ENCODE measurements at places on chromosomes 13 and 19. TPM values are rescaled to one million over a fixed set of nuclear protein-coding genes. Genes with fewer than 3 reads are reported as not detected.

The GFY gene
- total RNA-seq, result not detected

- peak overlapping the region; percentile 85 for H3K4me3 ChIP-seq
- peak overlapping the region; percentile 77 for H3K27ac ChIP-seq
- H3K36me3 ChIP-seq, result no peaks in the 10 kb centered on the region
- no peaks in the 10 kb centered on the region for H3K27me3 ChIP-seq
- H3K4me1 ChIP-seq, result peaks cover 16% of the 10 kb centered on the region
Measured at GRCh38 chr19:41957838-41958366, 1.2 kb downstream of the RABAC1 start.

DNA sequence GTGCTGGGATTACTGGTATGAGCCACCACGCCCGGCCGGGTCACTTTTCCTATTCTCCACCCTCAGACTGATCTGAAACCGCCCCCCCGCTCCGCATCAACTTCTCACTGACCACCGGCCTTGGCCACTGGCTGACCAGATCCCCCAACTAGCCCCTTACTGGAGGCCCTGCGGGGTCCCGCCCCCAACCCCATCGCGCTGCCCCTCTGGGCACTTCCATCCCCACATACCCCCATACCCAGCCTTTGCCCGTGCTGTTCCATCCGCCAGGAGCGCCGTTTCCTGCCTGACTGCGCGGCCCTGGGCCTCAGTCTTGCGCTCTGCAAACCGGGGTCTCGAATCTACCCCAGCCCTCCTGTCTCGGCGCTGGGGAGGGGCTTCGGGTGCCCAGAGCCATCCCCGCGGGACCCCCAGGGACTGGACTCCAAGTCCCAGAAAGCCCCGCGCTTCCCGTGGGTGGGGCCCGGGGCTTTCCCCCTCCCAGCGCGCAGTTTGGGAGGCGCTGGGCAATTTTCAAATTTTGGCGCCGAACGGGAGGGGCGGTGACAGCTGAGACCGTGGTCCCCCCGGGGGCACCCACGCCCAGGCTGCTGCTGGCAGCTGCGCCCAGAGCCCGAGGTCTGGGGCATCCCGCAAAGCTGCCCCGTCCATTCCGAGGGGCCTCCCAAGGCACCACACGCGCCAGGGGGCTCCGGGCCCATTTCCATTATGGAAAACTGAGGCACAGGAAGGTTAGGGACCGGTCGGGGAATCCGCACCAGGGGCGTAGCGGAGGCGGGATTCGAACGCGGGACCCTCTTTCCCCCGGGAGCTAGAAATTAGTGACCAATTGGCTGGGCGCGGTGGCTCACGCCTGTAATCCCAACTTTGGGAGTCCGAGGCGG, 5.2 kb upstream of the LMNB2 start:
- peak overlapping the region; percentile 41 for H3K27ac ChIP-seq
- H3K27me3 ChIP-seq, result no peaks in the 10 kb centered on the region
- H3K36me3 ChIP-seq, result no peaks in the 10 kb centered on the region
- peak; percentile 36 for DNase-seq

GRCh38 chr13:67791047-67791446, 560.9 kb upstream of the PCDH9 start:
- H3K4me3 ChIP-seq, result no peak overlapping the region
- H3K27ac ChIP-seq, result no peak overlapping the region
- no peaks in the 10 kb centered on the region for H3K27me3 ChIP-seq
- H3K36me3 ChIP-seq, result no peaks in the 10 kb centered on the region
- H3K4me1 ChIP-seq, result no peaks in the 10 kb centered on the region
- DNase-seq, result no peak

DNA sequence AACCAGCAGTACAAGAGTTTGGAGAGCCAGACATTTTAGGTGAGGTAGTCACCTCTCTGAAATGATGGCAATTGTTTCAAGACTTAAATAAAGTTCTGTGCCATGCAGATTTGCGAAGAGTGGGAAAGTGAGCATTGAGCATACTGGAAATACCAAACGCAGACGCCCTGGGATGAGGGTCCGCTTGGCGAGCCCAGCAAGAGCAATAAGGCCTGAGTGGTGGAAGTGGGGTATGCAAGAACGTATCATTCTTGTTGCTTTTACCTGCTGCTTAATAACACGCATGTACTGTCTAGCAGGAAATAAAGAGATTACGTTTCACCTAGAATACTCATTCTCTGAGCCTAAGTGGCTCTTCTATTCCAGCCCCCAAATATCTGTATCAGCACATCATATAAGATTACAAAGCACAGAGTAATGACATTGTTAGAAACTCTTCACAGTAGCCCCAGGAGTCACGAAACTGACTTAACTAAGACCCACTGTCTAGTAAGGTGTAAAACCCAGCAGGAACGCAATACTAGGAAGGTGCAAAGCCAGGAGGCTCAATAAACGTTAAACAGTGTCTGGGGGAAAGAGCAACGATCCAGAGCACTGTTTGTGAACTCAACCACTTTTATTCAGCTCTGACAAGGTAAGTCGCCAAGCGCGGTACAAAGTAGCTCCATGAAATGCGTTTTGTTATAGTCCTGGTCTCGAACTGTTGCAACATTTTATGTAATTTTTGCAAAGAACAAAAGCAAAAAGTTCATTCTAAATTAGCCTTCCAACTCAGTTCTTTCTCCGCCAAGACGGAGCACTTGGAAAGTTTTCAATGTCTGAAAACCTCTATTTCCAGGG, 1.2 kb downstream of the RCBTB2 start:
- H3K4me3 ChIP-seq, result peak overlapping the region; percentile 75
- peak; percentile 34 for DNase-seq
- H3K27ac ChIP-seq, result peak overlapping the region; percentile 92
- H3K4me1 ChIP-seq, result peaks cover 52% of the 10 kb centered on the region

The ZNF610 gene
- 6.0 TPM for total RNA-seq

GRCh38 chr13:113771709-113772331, 12.8 kb downstream of the TMEM255B start:
- H3K27ac ChIP-seq, result no peak overlapping the region
- no peak overlapping the region for H3K4me3 ChIP-seq
- no peaks in the 10 kb centered on the region for H3K27me3 ChIP-seq
- H3K36me3 ChIP-seq, result no peaks in the 10 kb centered on the region

Data from CD4-positive, alpha-beta memory T cell (primary cell).